ENCODE measurements at places on chromosomes 16 and 17.

DNA sequence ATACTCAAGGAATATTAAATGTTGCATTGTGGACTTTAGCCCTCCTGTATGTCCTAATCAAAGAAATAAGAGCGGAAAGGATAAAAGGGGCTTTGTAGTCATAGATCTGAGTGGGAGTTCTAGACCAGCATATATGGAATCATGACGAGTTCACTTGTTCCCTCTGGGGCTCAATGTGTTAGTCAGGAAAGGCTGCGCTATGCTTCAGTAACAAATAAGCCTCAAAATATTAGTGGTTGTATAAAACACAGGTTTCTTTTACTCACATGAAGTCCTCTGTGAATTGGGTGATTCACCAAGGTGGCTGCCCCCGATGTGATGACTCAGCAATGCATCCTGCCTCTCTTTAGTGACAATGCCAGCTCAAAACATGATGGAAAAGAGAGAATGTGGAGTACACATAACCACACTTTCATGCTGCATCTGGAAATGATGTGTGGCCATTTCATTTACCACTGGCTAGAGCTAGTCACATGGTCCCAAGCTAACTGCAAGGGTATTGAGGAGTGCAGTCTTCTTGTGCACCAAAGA is 63.3 kb upstream of the IRX5 start:
- no peak for DNase-seq

DNA sequence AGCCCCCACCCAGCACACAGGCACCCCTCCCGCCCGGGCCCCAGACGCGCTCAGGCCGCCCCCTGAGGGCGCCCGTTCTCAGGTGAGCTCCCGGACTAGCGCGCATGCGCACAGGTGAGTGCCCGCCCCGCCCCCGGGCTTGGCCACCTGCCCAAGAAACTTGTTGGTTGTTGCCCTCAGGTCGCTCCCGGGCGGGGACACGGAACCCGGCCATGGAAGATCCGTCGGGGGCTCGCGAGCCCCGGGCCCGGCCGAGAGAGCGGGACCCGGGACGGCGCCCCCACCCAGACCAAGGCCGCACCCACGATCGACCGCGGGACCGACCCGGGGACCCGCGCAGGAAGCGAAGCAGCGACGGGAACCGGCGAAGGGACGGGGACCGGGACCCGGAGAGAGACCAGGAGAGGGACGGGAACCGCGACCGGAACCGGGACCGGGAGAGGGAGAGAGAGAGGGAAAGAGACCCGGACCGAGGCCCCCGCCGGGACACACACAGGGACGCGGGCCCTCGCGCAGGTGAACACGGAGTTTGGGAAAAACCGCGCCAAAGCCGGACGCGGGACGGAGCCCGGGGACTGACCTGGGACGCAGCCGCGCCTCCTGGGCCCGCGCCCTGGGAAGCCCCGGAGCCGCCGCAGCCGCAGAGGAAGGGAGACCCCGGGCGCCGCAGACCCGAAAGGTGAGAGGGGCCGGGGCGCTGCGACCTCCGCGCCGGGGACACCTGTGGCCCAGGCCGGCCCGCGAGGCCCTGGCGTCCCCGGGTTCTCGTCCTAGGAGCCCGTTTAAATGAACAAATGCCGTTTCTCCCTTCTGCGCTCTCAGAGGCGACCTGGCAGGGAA is at the start of gene MARVELD3:
MARVELD3 (plus strand) TSS at position 167 of the 840 bp plus-strand sequence; CDS start at position 213, 46 bp downstream.
- DNase-seq: no peak

- no peak for DNase-seq
Measured at GRCh38 chr16:23917621-23918020, 81.8 kb downstream of the PRKCB start.

DNA sequence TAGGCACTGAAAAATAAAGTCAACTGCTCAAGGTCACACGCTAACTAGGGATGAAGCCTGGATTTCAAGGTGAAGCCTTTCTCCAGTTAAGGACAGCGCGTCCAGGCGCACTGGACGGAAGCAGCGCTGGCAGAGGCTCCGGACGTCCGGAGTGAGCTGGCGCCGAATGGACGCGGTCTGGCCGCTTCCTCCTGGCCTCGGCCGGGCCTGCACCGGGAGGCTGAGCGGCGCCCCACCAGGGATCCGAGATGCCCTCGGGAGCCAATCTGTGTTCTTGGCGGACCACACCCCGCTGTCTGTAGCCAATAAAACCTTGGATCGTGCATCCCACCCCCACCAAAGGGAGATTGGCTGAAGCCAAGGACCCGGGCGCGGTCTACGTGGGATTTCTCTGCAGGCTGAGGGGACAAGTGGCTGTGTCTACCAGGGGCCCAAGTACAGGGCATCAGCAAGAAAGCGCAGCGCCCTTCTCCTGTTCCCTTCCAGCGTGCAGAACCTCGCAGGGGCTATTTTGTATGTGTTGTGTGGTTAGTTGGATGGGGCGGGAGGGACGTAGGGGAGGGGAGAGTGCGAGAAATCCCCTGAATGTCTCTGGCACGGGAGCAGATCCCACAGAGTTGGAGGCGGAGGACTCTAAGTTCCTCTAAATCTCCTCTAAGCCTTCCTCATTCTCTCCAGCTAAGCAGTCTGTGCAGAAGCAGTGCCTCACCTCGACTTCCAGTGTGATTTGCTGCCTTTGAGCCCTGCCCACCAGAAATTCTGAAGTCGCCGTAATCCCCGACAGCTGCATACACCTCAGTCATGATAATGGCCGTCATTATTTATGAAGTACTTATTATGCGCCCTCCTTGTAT is 2.5 kb upstream of the AKAP10 start:
- DNase-seq: no peak

GRCh38 chr16:15993946-15994665 is 44.7 kb downstream of the ABCC1 start:
- no peak for DNase-seq

- DNase-seq: no peak
Measured at GRCh38 chr16:82993926-82994325, 367.2 kb downstream of the CDH13 start.

GRCh38 chr16:14307059-14307526 is 236.0 kb downstream of the MRTFB start:
- DNase-seq: no peak

DNA sequence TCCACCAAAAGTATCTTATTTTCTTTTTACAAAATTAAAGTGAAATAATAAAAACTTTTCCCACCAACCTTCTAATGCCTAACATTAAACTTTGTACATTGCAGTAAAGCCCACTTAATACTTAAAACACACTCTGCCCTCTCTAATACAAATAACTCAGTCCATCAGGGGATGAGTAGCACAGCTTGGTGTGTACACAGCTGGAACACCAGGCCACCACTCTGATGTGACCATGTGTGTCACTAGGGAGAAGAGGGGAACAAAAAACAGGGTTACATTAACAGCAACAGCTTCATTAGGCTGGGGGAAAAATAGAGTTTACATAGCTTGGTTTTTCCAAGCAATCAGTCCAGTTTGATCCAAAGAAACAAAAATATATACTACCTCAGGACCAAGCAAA is 295.0 kb downstream of the CEP112 start:
- DNase-seq: no peak

DNA sequence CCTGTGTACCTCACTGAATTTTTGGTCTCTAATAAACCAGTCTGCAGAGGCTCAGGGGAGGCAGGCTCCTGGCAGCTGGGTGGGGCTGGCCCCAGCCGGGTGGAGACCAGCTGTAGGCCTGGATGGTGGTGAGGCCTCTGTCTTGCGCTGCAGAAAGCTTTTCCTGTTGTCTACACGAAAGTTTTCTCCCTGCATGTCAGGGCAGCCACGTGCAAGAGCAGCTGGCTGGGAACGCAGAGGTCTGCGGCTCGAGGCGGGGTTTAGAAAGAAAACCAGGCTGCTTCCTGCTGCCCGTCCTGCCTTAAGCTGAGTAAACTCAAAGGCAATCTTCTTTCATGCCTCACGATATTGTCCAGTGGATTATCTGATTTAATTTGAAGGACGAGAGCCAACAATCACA is 2.4 kb downstream of the SERPINF1 start:
- DNase-seq: peak; percentile 64
